ENCODE measurements at places on chromosomes 2 and 18.

DNA sequence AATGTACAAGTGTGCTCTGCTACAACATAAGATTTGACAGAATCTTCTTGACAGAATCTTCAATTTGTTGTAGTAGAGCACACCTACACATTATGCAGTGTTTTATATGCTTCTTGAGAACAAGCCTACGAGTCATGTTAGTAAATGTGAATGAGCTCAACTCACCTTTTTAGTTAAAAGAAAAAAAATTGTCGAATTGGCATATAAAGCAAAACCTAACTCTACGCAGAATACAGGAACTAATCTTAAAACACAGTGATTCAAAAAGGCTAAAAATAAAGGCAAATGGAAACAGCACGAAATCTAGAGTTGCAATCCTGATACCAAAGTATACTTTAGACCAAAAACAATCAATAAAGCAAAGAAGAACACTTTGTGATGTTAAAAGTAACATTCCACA is 87.9 kb downstream of the PIGN start:
- DNase-seq = no peak

DNA sequence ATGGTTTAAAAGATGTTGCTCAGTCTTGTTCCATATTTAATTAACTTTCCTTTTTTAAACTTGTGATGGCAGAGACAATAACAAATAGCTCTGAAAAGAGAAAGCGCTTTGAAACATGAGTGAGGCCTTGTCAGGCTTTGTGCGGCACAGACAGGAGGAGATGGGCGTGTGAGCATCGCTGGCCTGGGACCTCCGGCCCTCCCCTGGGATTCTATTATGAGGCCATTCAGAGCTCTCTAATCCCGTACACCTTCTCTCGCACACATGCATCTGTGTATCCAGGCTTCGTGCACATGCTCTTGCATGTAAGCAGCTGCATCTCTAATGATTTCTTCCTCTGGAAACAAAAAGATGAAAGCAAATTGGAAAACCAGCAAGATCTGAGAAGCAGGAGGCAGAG is 313.7 kb downstream of the ZNF521 start:
- DNase-seq = no peak

DNA sequence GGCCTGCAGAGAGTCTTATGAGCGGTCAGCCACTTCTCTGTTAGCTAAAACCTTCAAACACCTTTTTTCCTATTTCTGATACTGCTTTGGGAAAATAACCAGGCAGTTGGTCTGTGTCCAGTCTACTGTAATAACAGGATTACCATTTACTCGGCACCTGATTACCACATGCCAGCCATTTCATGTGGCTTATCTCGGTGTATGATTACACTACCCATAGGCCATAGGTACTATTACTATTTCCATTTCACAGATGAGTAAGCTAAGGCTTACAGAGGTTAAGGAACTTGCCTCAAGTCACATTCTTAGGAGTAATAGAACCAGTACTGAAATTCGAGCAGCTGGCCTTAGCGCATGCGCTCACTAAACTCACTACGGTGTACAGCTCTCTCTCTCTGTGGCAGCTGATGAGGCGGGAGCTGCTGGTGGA is 147.2 kb upstream of the L3MBTL4 start:
- DNase-seq = no peak

DNA sequence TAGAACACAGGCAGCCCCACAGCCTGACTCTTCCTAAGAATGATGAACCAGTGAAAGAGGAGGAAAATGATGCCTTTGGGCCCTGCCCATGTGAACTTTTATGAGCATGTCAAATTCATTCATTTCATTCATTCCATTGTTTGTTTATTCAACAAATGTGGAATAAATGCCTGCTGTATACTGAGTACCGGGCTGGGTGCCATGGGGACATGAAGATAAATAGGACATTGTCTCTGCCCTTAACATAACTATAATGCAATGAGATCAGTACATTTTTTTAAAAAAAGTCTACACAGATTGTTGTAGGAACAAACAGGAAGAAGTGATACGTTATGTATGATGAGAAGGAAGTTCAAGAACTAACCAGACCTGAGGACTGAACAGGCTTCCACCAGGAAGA is 14.7 kb downstream of the MREG start:
- no peak for DNase-seq
